Stimulated activated CD4-positive, alpha-beta T cell treated with anti-CD3 and anti-CD28 coated beads, Interleukin-12 subunit alpha, Interleukin-12 subunit beta, amount 100 ng/mL, for 4 hours (primary cell): ENCODE measurements at places on chromosomes 12 and 14.

DNA sequence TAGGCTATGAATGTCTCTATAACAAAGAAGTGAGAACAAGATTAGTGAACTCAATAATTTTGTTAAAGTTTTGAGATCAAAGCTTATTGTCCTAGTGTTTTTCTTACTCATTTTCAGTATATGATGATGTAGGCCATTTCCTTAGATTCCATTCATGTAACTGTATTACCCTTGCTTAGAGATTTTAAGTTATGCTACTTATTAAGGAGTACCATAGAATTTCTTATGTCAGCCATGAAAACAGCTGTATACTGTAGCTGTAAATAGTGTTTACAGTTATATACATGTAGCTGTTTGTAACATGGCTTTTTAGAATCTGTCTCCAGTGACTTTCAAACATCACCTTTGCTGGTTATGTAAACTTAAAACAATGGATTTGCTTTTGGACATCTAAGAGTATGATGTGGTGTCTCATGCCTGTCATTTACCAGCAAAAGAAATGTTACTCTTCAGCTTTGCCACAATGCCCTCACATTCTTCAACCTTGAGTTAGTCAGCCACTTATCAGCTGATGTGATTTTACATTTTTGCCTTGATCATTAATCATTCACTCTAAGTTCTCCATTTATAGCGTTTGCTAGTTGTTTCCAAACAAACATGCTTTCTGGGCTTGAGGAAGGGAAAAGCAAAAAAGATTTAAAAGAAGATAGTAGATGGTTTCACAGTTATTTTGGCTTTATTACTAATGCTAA lies 55.5 kb downstream of the SLC16A7 start:
- no peak for DNase-seq

DNA sequence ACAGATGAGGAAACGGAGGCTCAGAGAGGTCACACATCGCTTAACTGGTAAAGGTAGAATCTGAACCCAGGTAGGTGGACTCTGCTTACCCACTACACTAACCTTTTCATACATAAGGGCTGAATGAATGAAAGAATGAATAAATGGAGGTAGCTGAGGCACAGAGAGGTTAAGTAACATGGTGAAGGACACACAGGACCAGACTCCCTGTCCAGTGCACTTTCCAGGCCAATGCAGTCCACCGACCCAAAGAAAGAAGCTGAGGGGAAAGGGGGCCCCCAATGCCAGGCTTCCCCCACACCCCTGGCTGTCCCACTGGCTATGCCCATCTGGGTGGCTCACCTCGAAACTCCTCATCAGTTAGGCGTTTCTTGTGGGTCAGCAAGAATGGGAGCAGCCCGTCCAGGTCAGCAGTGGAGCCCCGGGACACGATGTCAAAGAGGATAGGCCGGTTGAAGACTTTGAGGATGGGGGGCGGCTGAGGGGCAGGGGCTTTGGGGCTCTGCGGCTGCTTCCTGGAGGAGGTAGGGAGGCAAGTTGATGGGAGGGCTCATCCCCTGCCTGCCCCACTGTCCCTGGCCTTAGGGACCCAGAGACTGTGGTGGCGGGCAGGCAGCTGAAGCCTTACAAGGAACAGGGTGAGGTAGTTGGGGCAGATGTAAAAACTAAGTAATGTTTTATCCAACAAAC lies 25.1 kb downstream of the TRPV4 start:
- no peak for DNase-seq

- no peak for DNase-seq
These were observed 146.8 kb upstream of the C14orf180 start for GRCh38 chr14:104432611-104433231.

GRCh38 chr12:39401459-39401858 lies 41.5 kb downstream of the KIF21A start:
- no peak for DNase-seq

- DNase-seq = no peak
These were observed 6.9 kb upstream of the MED13L start for GRCh38 chr12:116284396-116284795.

GRCh38 chr12:49091056-49091835 lies 3.4 kb downstream of the DHH start:
- no peak for DNase-seq

DNA sequence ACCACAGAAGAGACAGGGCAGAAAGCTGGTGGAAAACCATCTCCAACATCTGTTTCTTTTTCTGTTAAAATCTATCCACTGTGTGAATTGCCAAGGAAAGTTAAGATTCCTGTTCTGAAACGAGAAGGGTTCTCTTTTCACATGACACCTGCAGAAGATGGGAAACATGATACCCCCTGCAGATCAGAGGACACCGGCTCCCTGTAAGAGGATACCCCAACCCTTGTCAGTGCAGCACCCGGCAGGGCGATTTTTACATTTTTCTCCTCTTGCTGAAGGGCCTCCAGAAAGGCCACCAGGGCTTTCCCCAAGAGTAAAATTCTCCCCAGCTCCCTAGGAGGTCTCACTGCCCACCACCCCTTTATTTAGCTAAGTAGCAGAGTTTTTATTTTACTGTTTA lies 48.2 kb downstream of the DPF3 start:
- no peak for DNase-seq

- DNase-seq = no peak
These were observed 272 bp downstream of the HECTD1 start for GRCh38 chr14:31207287-31207754.

- no peak for DNase-seq
These were observed 35.7 kb upstream of the TMEM263 start for GRCh38 chr12:106919910-106920544.

GRCh38 chr12:46500673-46501072 lies 128.1 kb upstream of the SLC38A2 start:
- DNase-seq = no peak

DNA sequence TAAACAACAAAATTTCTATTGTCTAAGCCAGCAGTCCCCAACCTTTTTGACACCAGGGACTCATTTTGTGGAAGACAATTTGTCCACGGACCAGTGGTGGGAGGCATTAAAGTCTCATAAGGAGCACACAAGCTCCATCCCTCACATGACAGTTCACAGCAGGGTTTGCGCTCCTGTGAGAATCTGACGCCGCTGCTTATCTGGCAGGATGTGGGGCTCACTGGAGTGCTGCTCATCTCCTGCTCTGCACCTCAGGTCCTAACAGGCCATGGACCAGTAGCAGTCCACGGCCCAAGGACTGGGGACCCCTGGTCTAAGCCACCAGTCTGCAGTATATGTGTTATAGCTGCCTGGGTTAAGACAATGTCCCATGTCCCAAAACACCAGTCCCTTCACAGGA lies 27.2 kb downstream of the VCPKMT start:
- DNase-seq = no peak

- no peak for DNase-seq
These were observed 15.2 kb downstream of the SERPINA12 start for GRCh38 chr14:94494085-94494484.

DNA sequence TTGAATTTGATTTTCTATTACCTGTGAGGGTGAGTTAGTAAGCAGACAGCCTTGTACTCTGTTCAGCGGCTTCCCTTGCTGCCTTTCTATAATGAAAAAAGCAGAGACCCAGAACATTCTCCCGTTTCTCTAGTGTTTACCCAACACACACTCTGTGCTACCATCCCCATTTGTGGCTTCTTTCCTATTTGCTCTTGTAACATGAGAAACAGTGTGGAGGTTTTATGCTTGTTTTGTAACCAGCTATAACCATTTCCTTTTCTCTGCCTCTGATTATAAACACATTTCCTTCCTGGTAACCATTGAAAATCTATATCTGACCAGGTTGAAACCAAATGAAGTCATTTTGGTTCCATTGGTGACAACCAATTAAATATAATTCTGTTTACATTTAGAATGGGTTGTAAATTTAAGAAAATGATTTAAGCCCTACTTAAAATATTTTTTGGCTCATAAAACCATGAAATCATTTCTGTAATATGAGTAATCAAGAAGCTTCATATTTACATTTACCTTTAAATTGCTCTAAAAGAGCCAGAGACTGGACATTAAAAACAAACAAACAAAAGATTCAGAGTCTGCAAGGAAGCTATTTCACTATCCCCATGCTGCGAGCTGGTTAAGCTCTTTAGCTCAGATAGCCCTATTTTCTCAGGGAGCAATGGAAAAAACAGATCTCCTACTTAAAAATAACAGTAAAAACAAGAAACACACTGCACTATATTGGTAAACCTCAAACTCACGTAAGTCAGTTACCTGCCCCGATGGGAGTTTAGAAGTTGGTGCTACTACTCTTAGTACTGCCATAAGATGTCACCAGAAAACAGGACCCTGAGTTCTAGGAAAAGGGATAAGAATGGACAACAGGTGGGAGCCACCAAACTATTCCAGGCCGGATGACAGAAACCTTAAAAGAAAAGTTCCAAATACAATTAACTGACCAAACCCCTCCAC lies 206.5 kb upstream of the EEA1 start:
- DNase-seq = no peak

DNA sequence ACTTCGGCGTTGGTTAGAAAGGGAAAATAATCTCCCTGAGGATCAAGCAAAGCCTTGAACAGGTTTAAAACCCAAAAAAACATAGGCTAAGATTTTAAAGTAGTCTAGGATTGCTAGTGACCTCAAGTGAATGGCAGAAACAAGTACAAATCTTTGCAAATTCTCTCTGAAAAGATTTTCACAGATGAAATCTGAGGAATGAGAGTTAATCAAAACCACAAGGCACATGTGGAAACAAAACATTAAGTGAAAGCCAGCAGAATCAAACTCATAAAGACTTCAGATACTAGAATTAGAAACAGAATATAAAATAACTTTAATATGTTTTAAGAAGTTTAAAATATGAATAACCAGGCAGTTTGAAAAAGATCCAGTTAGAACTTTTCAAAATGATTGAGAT lies 52.2 kb upstream of the CFL2 start:
- no peak for DNase-seq

- no peak for DNase-seq
These were observed 20.7 kb downstream of the PHLDA1 start for GRCh38 chr12:76010732-76011458.

- DNase-seq = no peak
These were observed 10.6 kb downstream of the TMED10 start for GRCh38 chr14:75165586-75166391.

DNA sequence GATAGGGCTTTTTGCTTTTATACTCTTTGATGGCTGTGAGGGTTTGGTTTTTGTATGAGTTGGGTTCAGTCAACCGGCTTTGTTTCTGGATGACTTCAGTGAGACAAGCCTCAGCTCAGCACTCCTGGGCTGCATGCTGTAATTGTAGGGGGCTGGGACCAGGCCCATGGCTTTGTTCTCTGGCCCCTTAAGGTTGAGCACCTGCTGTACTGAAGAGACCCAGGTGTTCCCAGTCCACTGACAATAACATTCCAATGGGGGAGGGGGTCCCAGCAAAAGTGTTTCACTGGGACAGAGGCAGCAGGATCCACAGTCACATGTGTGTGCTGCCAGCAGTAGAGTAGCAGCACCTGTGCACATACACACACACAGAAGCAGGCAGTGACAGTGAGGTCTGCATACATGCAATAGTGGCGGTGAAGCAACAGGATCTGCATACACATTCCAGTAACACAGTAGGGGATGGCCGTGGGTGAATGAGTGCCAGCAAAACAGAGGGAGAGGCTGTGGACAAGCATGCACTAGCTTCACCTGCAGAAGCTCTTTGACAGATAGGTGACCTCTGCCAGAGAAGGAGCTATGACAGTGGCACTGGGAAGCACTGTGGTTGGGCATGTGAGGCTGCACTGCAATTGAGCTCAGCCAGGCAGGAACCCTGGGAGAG lies 240.4 kb downstream of the ASCL1 start:
- no peak for DNase-seq

DNA sequence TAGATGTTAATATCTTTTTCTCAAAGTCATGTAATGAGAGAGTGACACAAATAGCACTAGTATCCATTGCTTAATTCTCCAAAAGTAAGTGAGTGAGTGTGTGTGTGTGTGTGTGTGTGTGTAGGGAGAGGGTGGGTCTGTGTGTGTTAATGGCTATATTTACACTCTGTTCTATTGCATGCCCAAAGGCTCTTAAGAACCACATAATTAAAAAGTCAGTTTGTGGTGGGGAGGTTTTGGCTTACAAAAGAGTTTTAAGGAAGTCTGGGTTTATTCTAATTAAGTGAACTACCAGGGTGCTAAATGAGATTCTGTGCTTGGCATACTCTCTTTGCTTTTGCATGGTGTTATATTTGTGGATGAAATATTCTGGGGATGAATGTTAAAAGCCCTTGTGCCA lies 1897.6 kb upstream of the FLRT2 start:
- DNase-seq = no peak

DNA sequence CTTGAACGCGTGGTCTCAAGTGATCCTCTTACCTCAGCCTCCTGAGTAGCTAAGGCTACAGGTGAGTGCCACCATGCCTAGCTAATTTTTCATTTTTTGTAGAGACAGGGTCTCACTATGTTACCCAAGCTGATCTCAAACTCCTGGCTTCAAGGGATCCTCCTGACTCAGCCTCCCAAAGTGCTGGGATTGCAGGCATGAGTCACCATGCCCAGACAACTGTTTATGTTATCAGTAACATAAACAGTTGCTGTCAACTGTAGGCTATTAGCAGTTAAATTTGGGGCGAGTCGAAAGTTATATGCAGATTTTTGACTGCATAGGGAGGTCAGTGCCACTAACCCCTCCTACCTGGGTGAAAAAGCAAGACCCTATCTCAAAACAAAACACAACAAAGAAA lies 26.2 kb upstream of the LRRK2 start:
- DNase-seq = no peak

DNA sequence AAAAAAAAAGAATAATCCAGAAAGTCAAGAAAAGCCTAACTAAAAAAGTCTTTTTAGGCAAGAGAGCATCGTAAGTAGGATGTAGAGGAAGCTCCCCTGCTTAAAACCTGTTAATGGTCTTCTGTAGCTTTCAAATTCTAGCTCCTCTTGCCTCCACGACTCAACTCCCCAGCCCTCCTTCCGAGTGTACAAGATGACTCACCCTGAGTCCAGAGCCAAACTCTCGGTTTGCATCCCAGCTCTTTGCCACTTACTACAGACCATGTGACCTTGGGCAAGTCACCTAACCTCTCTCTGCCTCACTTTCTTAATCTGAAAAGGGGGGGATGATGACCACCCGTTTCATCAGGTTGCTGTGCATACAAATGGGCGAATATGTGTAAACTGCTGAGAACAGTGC lies 460.4 kb downstream of the DPF3 start:
- DNase-seq = no peak

DNA sequence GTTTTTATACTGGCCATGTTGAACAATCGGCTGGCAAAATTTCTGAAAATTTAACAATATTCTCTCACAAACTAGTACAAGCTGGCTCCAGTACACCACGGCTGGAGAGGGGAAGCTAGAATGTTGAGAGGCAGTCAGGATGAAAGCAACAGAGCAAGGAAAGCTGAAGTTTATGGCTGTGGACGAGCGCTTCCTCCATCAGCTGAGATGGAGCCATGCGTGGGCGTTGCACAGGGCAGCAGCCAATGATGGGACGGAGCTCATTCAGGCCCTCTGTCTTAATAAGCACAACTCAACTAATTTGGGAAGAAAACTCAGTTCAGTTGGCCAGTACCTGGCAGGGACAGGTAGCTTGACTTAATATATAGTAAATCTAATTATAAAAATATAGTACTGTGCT lies 14.1 kb upstream of the DCP1B start:
- no peak for DNase-seq

DNA sequence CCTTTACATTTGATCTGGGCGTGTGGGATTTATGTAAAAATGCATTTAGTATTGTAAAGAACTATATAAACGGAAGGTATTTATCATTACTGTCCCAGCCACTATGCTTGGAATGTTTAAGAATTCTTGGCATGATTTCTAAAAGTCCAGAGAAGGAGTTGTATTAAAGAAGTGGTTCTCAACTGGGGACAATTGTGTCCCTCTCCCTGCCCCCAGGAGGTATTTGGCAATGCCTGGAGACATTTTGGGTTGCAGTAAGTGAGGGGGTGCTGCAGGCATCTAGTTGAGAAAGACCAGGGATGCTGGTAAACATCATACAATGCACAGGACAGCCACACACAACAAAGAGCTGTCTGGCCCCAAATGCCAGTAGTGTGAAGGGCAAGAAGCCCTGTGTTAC lies 7.2 kb downstream of the SLC38A1 start:
- no peak for DNase-seq
